ENCODE measurements at places on chromosomes 12 and 14.

GRCh38 chr14:66471584-66471983 is 14.6 kb upstream of the CCDC196 start:
- no peak for DNase-seq

DNA sequence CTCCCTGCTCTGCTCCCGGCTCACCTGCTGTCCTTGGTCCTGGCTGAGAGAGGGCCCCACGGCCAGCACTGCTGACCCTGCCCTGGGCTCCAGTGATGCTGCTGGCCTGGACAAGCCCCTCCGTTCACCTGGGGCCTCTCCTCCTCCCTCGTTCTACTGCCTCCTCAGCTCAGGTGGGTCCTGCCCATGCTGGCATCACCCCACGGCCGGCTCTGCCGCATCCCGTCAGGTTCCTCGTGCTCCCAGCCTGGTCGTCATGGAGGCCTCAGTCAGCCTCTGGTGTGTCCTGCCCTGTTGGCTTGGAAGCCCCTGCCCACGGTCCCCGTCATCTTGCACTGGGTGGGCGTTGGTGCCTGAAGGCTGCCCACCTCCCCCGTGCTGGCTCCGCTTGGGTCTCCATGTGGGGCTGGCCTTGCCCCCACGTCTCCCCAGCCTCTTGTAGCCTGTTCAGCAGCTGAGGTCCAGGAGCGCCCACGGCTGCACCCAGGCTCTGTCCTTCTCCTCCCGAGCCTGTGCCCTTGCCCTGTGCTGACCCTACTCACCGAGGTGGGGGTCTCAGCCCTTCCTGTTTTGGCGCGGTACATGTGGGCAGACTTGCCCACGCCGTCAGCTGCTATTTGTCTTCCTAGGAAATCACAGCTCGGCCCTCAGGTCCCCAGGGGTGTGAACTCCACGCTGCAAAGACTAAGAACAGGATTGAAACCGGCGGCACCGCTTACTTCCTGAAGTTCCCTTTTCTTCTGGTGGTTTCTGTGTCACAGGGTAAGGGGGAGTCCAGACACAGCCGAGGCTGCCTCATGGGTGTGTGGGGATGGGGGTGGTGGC is 121.6 kb downstream of the TMEM121 start:
- no peak for DNase-seq

- no peak for DNase-seq
Measured at GRCh38 chr12:4119157-4119761, 154.3 kb upstream of the CCND2 start.

GRCh38 chr12:117361347-117361751 is at the start of gene NOS1:
NOS1 (minus strand) TSS chr12:117361626; CDS start chr12:117331069, 30,557 bp downstream.
- DNase-seq, result no peak

DNA sequence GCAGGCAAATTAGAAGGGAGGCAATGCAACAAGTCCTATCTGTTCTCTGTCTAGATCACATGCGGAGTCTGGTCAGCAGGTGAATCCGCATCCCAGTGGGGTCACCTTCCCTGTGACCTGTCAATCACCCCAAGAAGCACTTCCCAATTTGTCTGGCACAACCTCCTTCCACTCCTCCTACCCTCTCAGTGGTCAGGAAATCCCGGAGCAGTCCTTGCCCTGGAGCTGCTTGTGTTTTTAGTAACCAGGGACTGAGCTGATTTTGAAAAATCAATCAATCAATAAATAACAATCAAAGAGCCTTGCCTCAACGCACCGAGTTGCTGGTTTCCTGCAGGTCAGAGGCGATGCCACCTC is 572 bp upstream of the ACSS3 start:
- DNase-seq, result no peak

DNA sequence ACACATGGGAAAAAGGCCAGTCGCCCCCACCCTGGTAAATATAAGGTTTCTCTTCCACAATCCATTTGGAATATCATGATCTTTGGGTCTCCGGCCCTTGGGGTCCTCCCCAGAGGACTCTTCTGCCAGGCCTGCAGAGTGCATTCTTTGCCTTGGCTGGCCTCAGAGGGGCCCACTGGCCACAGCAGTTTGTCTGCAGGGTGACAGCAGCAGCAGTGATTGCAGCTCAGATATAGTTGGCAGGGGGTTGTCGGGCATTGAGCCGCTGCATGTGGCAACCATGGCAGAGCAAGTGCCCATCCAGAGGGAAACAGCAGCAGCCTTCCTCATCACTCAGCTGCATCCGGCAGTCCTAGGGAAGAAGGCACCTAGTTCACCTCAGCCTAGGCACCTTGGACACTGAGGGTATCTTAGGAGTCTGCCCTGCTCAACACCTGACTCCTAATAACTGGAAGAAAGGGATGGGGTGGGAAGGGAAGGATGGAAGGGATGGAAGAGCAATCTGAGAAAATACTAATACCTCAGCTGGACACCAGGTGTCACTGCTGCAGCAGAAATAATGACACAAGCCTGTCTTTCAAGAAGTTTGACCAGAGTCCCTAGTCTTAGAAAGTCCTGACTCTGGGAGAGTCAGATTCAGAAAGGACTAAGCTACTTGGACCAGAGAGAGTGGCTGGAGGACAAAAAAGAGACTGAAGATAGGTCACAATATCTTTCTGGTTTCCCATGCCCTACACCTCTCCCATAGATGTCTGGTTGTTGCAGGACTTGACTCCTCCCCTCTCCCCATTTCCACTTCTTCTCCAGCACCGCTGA is 8.9 kb downstream of the AJUBA start:
- no peak for DNase-seq

DNA sequence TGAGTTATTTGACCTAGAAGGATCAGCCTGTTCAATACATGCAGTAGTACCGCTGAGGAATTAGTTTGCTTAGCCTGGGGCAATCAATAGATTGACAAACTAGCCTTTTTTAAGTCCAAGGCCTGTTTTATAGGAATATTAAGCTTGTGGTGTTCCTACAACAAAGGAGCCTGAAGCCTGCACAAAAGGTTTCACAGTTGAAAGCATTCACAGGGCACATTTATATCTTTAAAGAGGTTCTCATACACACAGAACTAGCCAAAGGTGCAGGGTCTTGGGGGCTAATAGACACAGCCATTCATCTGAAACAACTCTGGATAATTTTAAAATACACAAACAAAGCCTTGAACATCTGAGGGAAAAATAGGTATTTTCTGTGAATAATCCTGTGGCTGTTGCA is 160.3 kb downstream of the RPS29 start:
- DNase-seq, result no peak

DNA sequence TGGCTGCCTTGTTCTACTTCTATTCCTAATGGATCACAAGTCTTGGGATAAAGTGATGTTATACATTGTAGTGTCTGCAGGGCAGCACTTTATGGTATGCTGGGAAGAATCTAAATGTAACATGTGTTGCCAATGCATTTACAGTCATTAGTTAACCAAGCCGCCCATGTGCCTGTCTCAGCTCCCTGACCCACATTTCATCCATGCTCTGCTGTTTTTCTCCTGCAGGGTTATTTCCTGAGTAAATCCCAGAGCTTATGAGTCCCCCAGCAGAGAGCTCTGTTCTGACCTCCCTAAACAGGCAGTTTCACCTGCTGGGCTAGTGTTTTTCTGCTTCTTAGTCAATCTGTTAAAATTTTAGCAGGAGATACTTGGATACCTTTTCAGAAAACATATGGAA is 4.4 kb upstream of the TMTC2 start:
- DNase-seq, result no peak

- no peak for DNase-seq
Measured at GRCh38 chr14:56659964-56660551, 80.5 kb downstream of the TMEM260 start.

- DNase-seq, result no peak
Measured at GRCh38 chr14:64114796-64115195, 179.4 kb downstream of the ESR2 start.

DNA sequence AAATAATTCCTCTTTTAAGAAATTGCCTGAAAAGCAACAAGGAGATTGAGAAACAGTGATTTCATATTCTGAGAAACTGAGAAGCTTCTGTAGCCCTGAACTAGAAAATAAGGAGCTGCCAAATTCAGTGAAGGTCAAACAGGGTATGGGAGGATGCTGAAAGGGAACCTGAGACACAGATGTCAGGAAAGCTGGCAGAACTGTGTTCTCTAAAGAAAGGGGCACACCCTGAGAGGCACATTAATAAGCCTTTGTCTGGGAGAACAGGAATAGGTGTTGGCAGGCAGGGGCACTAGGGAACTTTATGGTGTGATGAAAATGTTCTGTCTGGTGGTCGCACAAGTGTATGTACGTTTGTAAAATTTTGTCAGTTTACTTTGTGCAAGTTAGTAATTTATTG is 29.6 kb downstream of the VRK1 start:
- no peak for DNase-seq

DNA sequence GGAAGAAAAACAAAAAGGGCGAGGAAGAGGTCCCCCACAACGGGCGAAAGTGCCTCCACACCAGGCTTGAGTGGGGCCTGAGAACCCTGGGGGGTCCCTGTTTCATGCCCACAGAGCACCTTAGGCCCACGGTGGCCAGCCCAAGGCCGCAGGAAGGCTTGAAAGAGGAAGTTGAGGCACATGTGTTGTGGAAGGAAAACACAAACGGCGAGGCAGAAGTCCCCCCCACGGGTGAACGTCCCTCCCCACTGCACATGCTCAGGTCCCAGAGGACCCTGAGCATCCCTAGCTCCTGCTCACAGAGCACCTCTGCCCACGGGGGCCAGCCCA is 371.5 kb downstream of the ALG10 start:
- DNase-seq, result no peak

DNA sequence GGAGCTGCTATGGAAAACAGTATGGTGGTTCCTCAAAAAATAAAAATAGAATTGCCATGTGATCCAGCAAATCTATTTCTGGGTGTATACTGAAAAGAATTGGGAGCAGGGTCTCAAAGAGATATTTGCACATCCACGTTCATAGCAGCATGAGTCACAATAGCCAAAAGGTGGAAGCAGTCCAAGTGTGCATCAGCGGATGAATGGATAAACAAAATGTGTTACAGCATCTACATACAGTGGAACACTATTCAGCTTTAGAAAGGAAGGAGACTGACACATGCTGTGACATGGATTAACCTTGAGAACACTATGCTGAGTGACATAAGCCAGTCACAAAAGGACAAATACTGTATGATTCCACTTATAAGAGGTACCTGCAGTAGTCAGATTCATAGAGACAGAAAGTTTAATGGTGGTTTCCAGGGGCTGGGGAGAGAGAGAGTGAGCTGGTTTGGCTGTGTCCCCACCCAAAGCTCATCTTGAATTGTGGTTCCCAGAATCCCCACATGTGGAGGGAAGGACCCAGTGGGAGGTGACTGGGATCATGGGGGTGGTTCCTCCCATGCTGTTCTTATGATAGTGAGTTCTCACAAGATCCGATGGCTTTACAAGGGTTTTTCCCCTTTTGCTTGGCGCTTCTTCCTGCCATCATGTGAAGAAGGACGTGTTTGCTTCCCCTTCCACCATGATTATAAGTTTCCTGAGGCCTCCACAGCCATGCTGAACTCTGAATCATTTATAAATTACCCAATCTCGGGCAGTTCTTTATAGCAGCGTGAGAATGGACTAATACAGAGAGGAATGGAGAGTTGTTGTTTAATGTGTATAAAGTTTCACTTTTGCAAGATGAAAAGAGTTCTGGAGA is 17.6 kb upstream of the TBC1D30 start:
- no peak for DNase-seq

- peak; percentile 35 for DNase-seq
Measured at GRCh38 chr14:94805680-94806288, 35.9 kb upstream of the GSC start.

DNA sequence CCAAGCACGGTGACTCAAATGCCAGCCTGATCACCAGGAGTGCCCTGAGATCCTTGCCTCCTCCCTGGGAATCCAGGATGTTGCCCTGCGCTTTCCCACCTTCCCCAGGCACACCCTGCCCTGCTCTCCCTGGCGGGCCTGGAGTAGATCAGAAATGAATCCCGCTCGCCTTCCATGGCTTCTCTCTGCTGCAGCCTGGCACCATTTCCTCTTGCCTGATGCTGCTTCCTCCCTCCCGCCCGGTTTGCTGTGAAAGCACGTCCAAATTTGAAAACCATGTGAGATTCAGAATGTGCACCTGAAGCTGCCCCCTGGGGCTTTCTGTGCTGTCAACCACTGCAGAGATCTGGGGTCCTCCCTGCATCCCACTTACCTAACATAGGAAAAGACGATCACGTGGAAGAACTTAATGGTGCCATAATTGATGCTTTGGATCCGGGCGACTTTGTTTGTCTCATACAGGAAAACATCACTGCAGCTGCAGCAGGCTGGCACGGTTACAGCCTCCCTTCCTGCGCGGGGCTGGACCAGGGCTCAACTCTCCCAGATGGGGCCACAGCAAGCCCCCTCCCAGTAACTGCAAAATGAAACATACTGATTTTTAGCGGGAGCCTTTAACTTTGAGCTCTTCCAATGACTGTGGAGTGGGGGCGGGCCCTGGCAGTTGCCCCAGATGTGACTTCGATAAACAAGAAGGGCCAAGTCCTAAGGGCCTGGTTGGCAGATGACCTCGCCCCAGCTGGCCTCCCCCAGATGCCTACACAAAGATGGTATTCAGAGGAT is 24.9 kb upstream of the C12orf76 start:
- DNase-seq, result peak; percentile 38

GRCh38 chr12:88784166-88784565 is 203.9 kb upstream of the KITLG start:
- no peak for DNase-seq

DNA sequence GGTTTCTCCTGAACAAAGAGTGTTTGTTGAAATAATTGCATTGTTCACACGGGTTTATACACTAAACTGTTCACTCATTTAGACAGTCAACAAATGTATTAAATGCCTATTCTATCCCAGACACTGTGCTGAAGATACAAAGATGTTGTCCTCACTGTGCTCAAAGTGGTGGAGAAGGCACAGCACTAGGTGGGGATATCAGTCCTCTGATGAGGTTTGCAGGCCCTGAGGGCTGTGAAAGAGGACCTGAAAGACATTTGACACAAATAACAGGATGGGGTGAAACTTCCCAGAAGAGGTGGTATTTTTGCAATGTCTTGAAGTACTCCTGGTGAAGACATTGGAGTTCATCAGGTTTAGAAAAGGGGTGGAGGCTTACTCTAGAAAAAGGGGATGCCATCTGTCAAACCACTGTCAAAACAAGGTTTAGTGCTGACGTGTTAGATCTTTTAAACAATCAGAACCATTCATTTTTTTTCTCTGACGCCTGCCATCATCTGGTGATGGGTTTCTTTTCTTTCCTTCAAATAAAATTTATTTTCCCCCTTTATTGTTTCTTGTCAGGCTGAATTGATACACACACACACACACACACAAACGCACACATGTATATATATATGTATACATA is 69.5 kb downstream of the ACSS3 start:
- DNase-seq, result no peak

- DNase-seq, result no peak
Measured at GRCh38 chr14:105141026-105141425, 27.6 kb downstream of the JAG2 start.

GRCh38 chr12:99960311-99960710 is 24.4 kb downstream of the ANKS1B start:
- no peak for DNase-seq

DNA sequence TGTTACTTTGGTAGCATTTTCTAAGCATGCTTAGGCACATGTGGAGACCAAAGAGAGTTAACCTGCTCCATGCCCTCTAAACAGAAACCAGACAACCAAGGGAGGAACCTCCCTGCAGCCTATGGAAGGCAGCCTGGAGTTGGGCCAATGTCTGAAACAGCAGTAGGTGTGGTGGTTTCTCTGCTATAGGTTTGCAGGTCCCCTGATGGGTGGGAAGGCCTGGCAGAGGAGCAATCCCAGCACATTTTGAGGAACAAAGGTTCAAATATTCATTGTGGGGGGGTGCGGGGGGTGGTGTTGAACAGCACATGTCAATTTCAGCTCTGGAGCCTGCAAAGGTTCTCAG is 65.4 kb downstream of the DACT1 start:
- DNase-seq, result peak; percentile 44

GRCh38 chr12:27290501-27291168 is 42.0 kb upstream of the BMAL2 start:
- no peak for DNase-seq
